Ureter (tissue), 1 donor: ENCODE measurements at places on chromosomes 6 and 20. TPM values are rescaled to one million over a fixed set of nuclear protein-coding genes. Genes with fewer than 3 reads are reported as not detected.

PRL gene
- not detected for total RNA-seq

DNA sequence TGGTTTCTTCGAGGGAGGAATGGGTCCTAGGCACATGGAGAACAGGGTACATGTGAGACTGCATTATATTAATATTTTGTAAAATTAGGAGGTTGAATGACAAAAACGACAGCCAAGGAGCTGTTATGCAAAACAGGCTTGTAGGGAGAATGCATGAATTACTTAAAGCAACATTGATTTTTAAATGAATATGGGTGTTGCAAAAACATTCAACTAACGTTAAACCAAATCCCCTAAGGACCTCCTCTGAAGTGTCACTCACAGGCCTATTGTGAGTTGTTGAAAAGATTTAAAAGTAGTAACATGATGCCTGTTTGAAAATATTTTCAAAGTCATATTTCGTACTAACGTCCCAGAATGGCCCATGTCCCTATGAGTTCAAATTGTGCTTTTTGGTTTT, 21.9 kb downstream of the FBXL4 start:
- DNase-seq = no peak

TRIM40 gene
- not detected for total RNA-seq

DNA sequence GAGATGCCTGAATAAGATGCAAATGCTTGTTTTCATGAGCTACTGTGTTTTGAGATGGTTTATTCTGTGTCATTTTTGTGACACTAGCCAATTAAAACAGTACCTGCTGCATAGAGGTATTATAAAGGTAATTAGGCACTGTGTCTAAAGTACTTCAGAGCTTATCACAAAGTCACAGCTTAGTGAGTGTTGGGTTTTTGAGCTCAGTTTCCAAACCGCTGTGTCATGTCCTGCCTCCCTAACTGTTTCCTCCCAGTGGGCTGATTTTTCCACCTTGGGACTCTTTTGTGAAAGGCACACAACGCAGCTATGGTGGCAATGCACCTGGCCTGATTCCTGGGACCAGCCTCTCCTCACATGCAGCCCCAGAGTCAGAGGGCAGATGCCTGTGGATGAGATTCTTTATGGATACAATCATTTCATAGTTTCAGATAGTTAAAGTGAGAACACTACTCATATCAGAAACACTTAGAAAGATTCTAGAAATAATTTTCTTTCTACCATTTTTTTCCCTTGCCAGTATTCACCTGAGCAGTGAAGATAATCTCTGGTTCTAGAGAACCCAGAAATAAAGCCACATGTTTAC, 41.3 kb upstream of the TAGAP start:
- DNase-seq = no peak

GRCh38 chr20:32763202-32764004, 1.2 kb downstream of the DNMT3B start:
- no peak for DNase-seq

DNA sequence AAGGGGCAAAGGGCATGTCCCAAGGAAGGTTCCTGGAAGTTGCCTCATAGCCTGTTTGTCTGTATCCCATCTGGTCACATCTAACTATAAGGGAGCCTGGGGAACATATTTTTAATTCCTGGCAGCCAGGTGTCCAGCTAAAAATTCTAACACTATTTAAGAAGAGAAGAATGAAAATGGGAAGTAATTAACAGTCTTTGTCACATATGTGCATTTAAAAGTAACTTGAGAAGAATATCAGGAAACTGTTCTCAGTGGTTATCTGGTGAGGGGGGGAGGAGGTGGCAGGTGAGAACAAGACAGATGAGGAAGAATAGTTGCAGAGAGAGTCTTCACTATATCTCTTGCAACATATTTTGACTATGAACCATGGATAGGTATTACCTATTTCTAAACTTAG, 75.5 kb upstream of the ELOVL5 start:
- no peak for DNase-seq

UBD gene
- 8.8 TPM for total RNA-seq

DNA sequence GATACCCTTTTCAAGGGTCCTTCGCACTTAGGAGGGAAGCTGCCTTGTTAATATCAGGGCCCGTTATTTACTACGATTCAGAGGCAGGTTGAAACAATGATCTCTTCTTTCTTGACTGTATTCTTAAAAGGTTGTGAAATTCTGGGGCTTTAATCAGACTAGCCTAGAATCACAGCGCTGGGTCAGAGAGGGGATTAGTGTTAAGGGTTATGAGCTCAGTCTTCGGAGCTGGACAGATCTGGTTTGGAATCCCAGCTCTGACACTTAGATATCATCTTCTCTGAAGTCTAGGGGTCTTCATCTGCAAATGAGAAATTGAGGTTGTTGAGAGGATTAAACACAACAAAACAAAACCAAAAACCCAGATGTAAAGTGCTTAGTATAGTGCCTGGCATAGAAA, 77.4 kb downstream of the CD83 start:
- no peak for DNase-seq

DNA sequence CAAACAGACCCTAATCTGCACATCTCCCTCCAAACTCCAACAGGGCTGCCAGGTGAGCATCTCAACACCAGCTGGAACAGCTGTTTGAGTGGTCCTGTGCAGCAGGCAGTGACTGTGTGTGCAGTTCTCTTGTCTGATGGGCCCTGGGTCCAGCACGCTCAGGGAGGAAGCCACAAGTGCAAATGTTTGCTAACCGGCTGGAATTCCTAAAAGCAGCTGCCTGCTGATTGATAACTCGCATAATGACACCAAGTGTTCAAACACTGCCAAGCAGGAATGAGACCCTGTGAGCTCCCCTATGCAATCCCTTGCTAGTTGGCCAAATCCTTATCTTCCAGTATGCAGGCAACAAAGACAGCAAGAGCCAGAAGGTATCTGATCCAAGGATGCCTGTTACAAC, 650.6 kb downstream of the CBLN4 start:
- DNase-seq = no peak

DNA sequence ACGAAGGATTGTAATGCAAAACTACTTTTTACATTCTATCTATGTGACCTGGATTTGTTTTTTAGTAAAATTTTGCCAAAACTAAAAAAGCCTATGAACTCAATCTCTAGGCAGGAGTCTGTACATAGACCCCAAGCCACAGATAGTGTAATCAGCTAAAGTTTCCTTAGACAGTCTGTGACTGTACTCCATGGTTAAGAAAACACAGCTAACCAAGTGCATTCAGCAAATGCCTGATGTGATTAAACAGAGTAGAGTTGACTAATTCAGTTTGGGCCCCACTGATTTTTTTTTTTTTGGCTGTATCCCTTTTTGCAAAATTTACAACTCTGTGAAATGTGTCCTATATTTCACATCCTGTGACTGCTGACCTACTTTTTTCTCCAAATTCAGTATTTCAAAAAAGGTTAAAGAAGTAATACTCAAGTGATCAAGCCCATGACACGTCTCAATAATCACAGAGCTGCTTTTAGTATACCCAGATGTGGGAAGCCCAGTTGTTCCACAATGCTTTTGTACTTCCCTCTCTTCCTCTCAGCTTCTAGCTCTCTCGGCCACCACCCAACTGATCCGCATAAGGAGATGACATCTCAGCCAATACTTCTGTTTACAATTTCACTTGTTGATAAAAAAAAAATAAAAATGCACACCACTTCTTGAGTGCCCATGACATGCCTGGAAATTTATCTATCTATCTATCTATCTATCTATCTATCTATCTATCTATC, 108.8 kb upstream of the TBX18 start:
- no peak for DNase-seq

ZNF341 gene
- total RNA-seq = 4.8 TPM

PRDM13 gene
- total RNA-seq = not detected

GRCh38 chr6:107594736-107595135, 104.8 kb downstream of the SOBP start:
- DNase-seq = no peak

CALHM4 gene
- not detected for total RNA-seq
